Activated CD8-positive, alpha-beta memory T cell treated with anti-CD3 and anti-CD28 coated beads, Interleukin-2, amount 50 U/mL, for 4 hours (primary cell): ENCODE measurements at places on chromosomes 7 and 10.

DNA sequence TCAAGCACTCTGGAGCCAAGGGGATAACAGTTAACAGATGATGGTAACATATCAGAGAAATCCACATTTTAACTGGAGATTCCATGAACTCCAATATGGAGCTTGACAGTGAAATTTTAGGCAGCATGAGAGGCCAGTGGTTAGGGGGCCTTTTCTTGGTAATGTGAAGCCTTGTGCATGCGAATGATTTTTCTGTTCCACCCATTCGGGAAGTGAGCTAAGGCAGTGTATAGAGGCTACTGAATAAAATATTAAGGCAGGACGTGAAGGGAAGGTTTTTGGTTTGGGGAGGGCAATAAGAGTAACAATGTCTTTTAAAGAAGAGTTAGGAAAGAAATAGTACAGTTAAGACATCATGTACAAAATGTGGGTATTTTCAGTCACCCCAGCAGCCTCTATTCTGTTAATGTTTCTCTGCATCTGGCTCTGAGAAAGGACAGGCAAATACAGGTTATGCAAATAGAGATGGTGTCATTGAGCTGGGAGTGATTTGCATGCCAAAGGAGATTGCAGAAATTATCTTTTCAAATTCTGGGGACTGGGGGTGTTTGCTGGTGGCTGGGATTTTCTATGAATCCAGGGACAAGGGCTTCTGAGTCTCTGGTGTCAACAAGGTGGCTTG lies 6.8 kb upstream of the TAS2R60 start:
- no peak for DNase-seq

- DNase-seq, result no peak
These were observed 290.3 kb downstream of the AHR start for GRCh38 chr7:17588730-17589129.

DNA sequence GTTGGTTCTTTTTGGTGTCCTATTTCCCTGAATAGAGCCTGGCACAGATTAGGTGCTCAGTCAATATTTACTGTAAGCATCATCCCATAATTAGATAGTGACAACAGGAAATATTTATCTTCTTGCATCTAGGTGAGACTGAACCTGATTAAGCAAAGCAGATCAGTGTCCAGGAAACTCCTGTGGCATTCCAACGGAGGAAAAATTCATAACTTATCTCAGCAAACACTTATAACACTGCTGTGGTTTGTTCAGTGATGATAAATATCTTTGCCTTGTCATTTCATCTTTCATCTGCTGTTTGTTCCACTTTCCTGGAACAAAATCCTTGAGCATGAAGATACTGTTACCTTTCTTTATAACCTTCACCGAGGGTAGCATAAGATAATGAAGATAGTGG lies 1160.3 kb upstream of the AUTS2 start:
- DNase-seq, result no peak

- no peak for DNase-seq
These were observed 37.1 kb downstream of the MTURN start for GRCh38 chr7:30171766-30172447.

GRCh38 chr10:98899018-98899417 lies 336.6 kb downstream of the HPSE2 start:
- DNase-seq, result no peak

DNA sequence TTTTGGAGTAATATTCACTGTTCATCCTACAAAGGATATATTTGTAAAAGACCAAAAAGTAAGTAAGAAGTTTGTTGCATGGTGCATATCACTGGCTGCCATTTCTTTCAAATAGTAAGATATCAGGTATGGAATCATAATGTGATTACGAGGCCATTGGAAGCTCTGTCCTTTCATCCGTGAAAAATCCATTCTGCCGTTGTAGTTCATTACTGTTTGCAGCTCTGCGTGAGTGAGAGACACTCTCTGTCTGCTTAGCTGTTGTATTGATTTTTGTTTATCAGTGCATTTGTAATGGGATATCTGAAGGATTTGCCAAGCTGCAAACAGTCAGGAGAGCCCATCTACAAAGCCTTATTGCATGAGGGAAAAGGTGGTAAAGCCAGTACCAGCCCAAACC lies 44.1 kb upstream of the SLC39A12 start:
- DNase-seq, result no peak

DNA sequence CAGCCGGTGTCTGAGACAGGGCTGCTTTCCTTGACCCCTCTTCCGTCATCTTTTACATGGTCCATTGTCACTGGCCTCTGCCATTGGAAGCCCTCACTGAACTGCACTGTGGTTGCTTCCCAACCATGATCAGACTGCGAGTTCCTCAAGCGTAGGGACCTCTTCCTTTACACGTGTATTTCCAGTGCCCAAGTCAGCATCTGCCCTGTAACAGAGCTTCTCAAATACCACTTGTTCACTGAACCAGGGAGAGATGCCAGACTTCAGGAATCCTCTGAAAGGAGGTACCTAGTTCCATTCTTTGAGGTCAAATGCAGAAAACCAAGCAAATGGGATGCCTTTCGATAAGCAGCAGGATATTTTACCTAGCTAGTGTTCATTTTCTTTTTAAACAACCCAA lies 145.1 kb downstream of the NRP1 start:
- DNase-seq, result no peak

DNA sequence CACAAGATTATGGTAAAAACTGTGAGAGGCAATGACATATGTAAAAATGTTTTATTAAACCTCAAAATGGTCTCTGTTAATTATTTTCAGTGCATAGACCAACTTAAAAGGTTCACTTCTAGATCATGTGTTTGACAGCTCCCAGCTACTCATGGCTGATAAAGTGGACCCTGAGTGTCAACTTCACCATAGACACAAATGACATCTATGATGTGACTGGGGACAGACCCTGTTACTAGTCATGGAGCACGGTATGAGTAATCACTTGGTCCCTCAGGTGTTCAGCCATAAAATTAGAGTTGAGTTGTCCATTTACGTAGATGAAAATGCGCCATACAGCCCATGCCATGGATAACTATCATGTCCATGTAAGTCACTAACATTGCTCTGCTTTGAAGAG lies 199.8 kb downstream of the ZNF365 start:
- no peak for DNase-seq

DNA sequence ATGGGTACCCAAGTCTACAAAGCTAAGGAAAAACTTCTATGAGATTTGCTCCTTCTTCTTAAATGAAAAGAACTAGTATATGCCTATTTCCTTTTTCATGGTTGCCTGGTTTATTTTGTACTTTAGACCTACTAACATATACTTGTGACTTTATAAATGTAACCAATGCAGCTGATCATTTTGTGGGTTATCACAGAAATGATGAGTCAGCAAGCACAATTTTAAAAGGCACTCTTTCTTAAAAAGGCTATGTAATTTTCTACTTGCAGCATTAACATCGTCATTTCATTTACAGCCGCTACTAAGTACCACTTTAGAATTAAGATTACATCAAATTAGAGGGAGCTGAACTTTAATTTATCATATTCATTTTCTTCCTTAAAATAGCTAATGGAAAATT lies 13.6 kb downstream of the NEBL start:
- DNase-seq, result no peak

DNA sequence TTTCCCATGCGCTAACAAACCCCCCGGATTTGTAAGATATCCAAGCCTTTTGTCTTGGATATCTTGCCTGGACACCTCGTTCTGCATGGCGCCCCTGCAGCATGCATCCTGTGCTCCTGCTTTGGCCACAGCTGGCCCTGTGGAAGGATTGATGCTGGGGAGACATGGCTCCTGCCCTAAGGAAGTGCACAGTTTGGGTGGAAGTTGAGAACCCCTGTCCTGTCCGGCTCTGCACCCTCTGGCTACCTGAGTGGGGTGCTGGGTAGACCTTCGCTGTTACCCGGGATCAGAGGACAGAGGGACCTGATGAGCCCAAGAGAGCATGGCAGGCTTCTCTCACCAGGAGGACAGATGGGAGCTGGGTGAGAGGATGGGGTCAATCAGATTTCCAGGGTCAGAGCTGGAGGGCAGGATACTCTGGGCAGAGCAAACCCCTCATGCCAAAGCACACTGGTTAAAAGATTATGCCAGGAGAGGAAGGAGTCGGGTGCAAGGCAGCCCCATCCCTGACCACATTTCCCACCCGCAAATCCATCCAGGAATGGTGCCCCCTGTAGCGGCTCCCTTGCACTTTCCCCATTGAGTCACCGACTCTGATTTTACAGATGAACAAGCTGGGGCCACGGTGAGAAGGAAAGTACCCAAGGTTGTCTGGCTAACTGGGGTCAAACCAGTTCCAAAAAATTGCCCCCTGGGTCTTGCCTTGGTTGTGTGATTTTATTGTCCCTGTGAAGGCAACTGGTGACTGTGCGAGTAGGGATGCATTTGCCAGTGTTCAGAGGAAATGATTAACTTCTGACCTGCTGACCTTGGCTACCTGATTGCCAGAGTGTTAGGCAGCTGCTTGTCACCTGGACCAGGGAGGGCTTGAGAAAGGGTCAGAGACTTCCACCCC lies 290.1 kb upstream of the ZMIZ1 start:
- DNase-seq, result no peak

DNA sequence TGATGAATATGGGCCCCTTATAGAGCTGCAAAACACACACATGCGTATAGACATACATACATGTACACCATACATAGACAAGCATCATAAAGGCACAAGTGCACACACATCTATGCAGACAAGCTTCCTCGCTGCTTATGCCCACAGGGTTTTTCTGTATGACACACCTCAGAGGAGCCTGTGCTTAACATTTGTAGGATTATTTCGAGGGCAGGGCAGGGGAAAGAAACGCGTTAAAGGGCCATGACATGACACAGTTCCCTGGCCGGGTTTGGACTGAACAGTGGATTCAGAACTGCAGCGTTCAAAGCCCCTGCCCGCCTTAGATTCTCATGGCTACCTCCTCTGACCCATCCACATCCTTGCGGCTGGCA lies 44.8 kb downstream of the CHST3 start:
- no peak for DNase-seq

- no peak for DNase-seq
These were observed 599.4 kb upstream of the ANKRD30A start for GRCh38 chr10:36526033-36526432.

GRCh38 chr10:127420138-127420684 lies 128.9 kb upstream of the NPS start:
- no peak for DNase-seq

DNA sequence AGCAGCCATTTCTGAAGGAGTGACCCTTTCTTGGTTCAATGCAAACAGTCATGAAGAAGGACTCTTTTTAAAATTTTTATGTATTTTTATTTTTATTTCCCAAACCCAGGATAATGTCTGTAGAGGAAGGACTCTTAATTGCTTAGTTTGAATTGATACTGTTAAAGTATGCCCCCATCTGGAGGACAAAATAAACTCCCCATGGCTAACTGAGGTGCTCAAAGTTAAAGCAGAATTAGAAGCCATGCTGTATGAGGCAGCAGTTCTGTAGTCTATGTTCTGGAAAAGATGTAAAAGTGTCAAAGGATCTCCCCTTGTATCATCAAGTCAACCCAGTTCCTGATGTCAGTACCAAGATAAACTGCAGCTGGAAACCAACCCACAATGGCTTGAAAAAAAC lies 617.9 kb upstream of the GRM3 start:
- no peak for DNase-seq

DNA sequence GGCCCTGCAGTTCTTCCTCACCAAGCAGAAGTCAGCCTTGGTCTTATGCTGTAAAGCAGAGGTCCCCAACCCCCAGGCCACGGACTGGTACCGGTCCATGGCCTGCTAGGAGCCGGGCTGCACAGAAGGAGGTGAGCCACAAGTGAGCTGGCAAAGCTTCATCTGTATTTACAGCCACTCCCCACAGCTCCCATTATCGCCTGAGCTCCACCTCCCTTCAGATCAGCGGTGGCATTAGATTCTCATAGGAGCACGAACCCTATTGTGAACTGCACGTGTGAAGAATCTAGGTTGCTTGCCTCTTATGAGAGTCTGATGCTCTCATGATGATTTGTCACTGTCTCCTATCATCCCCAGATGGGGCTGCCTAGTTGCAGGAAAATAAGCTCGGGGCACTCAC lies 87.6 kb upstream of the NEBL start:
- no peak for DNase-seq

DNA sequence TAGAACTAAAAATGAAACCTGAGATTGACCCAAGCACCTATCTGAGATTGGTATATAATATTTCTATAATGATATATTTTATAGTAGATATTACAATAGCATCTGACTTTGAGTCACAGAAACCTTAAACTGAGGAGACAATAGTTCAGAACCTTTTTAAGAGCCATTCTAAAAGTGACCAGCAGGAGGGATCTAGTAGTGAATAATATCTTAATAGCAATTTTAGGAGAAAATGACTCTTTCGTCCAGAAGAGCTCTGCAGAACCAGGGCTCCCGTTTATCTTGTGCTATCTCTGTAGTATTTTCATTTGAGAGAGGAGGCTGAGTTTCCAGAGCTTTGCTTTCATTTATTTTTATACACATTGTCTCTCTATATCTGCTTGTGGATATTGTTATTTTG lies 68.1 kb downstream of the PODXL start:
- no peak for DNase-seq
